ENCODE measurements at places on chromosomes 13 and 19.

DNA sequence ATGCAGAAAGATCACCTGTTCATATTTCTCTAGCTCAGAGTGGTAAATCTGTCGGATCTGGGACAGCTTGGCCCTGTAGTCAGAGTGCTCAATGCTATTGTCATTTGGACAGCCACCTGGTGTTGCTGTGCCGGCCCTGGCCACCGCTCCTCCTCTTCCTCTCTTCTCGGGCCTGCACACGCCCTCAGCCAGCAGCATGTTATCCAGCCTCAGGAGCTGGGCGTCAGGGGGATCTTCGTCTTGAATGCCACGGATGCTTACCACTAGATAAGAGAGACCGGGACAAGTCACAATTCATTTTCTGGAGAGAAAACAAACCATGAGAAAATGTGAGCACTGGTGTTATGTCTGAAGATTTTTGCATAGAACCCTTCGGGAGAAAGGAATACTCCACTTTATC, 32.5 kb downstream of the CILP2 start:
- ATAC-seq: no peak

DNA sequence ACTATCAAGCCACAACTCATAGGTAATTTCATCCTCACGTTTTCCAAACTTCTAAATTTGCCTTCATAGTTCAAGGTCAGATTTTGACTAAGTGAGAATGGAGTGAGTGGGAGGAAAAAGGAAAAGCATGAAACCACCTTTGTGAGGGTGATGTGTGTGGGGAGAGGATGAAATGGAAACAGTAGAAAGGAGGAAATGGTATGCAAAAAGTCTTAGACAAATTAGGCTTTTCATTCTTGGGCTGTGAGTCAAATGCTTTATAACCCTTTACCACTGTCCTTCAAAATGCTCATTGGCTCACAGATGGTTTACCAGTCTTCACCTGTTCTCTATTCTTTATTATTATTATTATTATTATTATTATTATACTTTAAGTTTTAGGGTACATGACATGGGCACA, 127.2 kb downstream of the RAP2A start:
- ATAC-seq: no peak

- ATAC-seq: no peak
Observed at GRCh38 chr19:58569191-58569942, 3.8 kb downstream of the MZF1 start.

DNA sequence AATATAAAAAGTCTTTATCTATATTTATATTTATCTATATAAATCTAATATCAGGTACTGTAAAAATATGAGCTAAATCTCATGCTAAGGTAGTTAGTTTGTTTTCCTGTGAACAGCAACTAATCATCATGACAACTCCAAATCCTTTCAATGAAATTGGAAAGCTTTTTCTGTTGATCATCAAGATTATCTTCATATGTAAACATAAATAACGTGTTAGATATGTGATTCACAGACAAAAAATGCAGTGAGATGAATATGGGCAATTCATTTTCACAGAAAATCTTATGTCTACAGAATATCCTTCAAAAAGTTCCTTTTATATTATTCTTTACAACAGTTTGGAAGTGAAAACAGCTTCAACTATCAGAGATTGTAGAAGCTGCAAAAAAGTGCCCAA, 41.7 kb upstream of the EEF1AKMT1 start:
- no peak for ATAC-seq
